ENCODE measurements at places on chromosomes 1 and 21.

- peak; percentile 62 for ATAC-seq
Measured at GRCh38 chr1:68321084-68321685, 88.9 kb upstream of the WLS start.

- no peak for ATAC-seq
Measured at GRCh38 chr1:171645553-171646248, 6.8 kb downstream of the MYOC start.

GRCh38 chr1:30283199-30283962, 440.0 kb downstream of the MATN1 start:
- ATAC-seq: no peak

GRCh38 chr1:230237009-230237370, 170.0 kb downstream of the GALNT2 start:
- ATAC-seq: no peak

- ATAC-seq: no peak
Measured at GRCh38 chr1:2258996-2259395, 30.9 kb downstream of the SKI start.

DNA sequence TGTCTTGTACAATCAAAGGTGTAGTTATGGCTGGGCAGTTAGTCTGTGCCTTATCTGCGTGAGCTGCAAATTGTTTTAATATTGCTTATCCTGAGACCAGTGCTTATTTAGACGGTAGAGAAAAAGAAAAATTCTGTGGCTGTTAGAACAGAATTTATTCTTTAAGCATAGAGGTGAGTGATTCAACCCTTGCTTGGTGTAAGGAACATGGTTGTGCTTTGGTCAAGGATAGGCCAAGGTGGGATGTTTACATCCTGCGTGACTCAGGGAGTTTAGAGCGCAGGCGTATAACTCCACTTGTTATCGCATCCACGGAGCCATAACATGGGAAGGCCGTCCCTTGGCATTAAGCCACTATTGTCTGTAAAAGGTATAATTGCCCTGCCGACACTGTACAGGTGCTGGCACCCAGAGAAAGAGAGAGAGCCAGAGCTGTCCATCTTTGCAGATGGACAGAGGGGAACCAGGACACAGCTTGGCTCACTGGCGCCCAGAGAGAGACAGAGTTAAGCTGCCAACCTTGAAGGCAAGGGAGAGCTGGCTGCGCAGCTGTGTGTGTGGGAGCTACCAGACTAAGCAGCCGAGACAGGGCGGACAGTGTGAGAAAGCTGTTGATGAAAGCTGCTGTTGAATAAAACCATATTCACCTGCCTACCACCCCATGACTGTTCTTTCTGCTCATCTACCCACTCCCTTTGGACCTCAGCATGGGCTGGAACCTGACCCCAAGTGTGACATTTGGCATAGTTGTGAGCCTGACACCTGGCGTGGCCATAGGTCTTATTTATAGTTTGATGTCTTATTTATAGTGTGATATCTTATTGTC, 200.4 kb downstream of the DYRK1A start:
- ATAC-seq: no peak

- no peak for ATAC-seq
Measured at GRCh38 chr1:207742850-207743555, 8.9 kb upstream of the CD46 start.

GRCh38 chr1:147273409-147274336, 31.2 kb downstream of the CHD1L start:
- peak; percentile 57 for ATAC-seq

GRCh38 chr1:1433804-1434130, 1.7 kb upstream of the VWA1 start:
- peak; percentile 19 for ATAC-seq

DNA sequence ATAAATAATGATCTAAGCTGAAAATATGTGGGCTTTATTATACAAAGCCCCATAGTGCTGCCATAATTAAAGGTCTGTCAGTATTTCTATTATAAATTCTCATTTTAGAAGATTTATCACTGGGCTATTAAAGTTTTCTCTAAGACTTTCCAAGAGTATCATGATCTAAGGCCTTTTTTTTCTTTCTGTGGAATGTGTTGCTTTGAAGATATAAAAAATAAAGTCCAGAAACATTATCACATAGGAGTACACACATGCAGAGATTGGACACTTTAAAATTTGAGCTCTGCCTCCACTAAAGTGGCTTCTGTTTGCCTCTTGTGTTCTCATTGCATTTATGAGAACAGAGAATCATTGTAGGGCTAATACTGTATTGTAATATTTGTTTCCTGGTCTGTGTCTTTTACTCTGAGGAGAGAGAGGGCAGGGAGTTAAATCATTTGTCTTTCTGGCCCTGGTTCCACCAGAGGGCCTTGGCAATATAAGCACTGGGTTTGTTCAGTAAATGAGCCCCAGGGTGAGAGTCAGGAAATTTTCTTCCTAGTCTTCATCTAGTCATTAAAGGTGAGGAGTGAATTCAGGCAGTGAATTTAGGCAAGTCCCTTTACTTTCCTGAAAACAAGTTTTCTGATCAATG, 70.2 kb downstream of the NFIA start:
- ATAC-seq: peak; percentile 32

GRCh38 chr1:25971066-25971810, 26.6 kb downstream of the PAFAH2 start:
- ATAC-seq: no peak

DNA sequence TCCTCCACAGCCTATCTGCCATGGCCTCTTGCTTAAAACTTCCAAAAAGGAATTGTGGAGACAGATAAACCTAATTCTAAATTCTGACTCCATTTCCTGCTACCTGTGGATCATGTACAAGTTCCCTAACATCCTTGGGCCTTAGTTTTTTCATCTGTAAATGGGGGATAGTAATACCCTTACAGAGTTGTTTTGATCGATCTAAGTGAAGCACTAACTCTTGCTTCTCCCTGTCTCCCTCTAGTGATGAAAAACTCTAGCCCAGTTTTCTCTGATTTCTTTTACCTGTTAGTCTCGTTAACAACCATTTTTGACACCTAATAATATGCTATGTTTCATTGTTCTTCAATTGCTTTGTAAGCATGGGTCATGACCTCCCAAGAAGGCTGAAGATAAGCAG, 65.9 kb downstream of the TM2D1 start:
- ATAC-seq: no peak

GRCh38 chr21:16421007-16421406, 691.2 kb downstream of the USP25 start:
- ATAC-seq: no peak

DNA sequence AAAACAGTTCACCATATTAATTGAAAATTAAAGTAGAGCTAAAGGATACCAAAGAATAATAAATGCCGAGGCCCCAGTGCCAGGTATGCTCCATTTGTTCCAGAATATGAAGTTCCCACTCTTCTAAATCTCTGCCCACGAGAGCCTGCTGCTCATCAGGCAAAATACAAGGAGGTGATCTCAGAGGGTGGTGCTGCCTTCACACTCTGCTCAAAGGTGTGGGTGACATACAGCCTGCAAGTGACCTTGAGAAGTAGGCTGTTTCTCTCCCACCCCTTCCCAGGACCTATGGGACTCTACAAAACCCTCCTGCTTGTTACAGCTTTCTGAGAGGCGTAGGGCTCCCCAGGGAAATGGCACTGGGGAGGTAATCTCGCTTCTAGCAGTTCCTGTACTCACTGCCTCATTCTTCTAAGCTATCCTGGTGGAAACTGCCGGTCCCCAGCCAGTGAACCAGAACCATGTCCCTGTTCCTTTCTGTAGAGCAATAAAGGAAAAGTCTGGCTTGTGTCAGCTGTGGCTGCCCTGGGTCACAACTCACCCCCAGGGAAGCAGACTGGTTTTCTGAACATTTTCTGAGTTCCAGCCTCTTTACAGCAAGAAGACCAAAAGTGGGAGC, 26.9 kb upstream of the DPT start:
- no peak for ATAC-seq

DNA sequence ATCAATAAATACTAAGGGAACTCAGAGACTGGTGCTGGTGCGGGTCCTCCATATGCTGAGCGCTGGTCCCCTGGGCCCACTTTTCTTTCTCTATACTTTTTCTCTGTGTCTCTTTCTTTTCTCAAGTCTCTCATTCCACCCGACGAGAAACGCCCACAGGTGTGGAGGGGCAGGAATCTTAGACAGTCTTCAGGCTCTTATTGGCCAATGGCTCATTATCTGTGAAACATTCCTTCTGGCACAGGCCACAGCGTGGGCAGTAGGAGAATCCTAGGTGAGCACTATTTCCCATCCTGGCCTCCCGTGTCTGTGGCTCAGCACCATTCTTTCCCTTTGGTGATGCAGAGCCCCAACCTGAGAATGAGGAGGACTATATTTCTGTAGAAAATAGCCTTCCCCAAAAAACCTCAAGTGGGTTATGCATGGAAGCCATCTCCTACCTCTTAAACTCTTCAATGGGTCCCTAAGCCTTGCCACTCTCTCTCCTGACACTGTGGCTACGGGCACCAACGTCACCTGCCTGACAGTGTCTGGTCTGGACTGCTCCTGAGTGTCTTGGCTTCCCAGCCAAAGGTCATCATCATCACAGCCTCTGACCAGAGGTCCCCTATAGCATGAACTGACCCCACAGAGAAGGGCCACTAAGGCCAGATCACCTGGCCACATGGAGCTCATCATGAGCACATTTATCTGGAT, 6.2 kb upstream of the SLAMF1 start:
- ATAC-seq: no peak

GRCh38 chr1:178497903-178498478, 1.2 kb upstream of the CLEC20A start:
- no peak for ATAC-seq

DNA sequence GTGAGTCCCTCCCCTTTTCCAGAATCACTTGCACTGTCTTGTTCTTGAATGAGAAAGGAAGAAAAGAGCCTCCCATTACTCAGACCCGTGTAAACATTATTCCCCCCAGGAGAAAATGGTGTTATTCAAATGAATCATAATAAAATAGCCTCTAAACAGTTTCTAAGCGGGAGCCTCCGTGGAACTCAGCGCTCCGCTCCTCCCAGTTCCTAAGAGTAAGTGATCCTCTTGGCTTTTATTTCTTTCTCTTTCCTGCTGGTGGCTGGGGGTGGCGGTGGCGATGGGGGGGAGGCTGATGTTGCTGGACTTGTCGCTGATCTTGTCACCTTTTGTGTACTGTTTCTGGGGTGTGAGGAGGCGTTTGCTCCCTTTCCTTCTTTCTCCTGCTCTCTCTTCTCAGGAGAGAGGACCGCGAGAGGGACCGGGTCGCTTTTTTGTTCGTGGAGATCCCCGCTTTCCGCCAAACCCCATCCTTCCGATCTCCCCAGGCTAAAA, 781 bp downstream of the PROX1 start:
- ATAC-seq: no peak

DNA sequence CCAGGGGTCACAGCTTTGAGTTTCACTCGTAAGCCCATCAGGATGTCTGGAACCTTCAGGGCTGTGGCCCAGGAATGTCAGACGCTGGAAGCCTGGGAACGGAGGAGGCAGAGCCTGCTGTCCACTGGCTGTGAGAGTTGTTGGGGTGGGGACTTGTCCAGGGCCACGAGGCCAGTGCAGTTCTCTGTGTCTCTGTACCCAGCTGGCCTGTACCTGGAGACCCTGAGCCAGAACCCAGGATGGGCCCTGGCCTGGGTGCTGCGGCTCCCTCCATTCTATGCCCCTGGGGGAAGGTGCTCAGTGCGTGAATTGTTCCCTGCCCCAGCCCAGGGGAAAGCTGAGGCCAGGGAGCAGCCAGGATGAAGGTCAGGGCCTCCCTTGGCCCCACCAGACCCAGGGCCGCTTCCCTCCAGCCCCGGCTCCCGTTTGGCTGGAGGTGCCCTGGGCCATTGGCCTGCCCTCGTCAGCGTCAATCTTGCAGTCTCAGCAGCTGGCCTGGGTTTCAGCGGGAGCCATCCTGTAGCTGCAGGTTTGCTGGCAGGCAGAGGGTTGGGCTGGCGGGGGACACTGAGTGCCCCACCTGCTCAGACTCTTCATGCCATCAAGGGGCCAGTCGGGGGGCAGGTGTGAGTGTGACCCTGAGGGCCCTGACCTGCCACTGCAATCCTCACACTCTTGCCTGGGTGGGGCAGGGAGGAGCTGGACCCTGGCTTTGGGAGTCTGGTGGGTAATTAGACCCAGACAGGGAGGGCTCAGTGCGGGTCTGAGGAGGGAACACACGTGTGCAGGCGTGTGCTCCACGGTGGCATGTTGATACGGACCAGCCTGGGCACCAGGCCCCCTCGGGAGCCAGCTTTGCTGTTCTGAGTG, 724 bp upstream of the CALML6 start:
- ATAC-seq: no peak

DNA sequence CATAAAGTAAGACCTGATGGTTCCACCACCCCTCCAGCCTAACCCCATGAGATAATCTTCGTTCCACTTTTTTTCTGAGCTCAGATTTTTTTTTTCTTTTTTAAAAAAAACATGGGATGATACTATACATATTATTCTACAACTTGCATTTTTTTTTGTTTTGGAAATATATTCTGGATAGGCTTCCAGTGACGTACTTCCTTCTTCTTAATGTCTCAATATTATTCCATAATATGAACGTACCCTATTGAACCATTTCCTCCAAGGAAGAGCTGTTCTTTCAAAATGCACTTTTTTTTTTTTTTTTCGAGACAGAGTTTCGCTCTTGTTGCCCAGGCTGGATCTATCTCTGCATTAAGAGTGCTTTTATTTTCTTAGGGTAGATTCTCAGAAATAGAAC, 1.5 kb downstream of the EDEM3 start:
- no peak for ATAC-seq

GRCh38 chr21:14452727-14453241, 69.8 kb upstream of the HSPA13 start:
- ATAC-seq: no peak

DNA sequence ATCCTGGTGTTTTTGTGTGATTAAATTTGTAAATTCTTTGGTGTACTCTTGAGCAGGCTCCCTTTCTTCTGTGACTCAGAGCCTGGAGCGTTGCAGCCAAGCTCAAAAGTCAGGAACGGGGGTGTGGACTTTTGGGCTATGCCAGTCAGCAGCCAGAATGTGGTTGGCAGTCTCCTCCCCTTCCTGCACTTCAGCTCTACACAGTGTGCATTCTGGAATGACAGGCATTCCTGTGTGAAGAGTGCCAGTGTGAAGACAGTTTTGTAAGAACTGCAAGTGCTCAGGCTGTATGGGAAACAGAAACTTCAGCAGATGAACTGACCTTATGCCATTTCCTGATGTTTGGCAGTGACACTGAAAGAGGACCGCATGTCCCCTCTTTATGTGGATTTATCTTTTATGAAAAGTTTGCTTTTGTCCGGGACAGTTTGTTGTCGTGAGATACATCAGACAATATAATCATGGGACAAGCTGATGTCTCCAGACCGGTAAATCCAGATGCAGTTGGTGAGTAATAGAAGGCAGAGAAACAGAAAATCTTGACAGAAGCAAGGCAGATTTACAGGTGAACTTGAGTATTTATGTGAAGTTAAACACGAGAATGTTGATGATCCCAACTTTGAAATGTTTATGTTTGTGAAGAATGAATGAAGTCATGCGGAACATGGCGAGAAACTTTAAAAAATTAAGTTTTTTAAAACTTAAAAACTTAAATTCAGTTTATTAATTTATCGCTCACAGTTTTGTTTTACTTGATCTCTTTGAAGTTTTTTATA, 67.7 kb upstream of the RCC1 start:
- peak; percentile 99 for ATAC-seq

- no peak for ATAC-seq
Measured at GRCh38 chr1:214414691-214415090, 133.7 kb downstream of the SMYD2 start.
